ENCODE measurements at places on chromosomes 13 and 19. TPM values are rescaled to one million over a fixed set of nuclear protein-coding genes. Genes with fewer than 3 reads are reported as not detected.
A peak's percentile ranks its signal among the peaks of the same experiment; 100 is the strongest.

DNA sequence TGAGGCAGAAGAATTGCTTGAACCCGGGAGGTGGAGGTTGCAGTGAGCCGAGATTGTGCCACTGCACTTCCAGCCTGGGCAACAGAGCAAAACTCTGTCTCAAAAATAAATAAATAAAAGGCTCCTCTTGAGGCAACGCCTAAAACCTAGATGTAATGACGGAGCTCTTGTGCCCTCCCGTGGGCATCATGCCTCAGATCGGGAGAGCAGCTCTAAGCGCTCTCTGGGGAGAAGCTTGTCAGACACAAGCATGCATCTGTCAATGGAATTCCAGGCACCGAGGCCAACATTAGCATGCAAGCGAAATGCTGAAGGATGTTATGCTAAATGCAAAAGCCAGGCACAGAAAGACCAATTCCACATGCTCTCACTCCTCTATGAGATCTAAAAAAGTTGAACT, 45.6 kb upstream of the MRI1 start:
- no peak overlapping the region for H3K27ac ChIP-seq
- no peaks in the 10 kb centered on the region for H3K4me1 ChIP-seq
- no peaks in the 10 kb centered on the region for H3K36me3 ChIP-seq
- H3K4me3 ChIP-seq, result no peak overlapping the region

KHSRP gene
- total RNA-seq, result 250 TPM

- no peaks in the 10 kb centered on the region for H3K27me3 ChIP-seq
- no peaks in the 10 kb centered on the region for H3K36me3 ChIP-seq
- DNase-seq, result no peak
Observed at GRCh38 chr13:95360052-95360451, 58.8 kb upstream of the ABCC4 start.

GRCh38 chr13:39957868-39958677, 302.6 kb downstream of the COG6 start:
- no peak for DNase-seq
- H3K36me3 ChIP-seq, result no peaks in the 10 kb centered on the region
- peak overlapping the region; percentile 49 for H3K4me3 ChIP-seq
- peaks cover 37% of the 10 kb centered on the region for H3K4me1 ChIP-seq
- H3K27me3 ChIP-seq, result no peaks in the 10 kb centered on the region

ATP8B3 gene
- 22.5 TPM for total RNA-seq

GRCh38 chr19:50994129-50994528, 7.3 kb downstream of the KLK8 start:
- no peak for DNase-seq
- no peaks in the 10 kb centered on the region for H3K4me1 ChIP-seq
- H3K4me3 ChIP-seq, result no peak overlapping the region
- H3K36me3 ChIP-seq, result no peaks in the 10 kb centered on the region
- no peak overlapping the region for H3K27ac ChIP-seq

KCNC3 gene
- total RNA-seq, result 4.3 TPM

DNA sequence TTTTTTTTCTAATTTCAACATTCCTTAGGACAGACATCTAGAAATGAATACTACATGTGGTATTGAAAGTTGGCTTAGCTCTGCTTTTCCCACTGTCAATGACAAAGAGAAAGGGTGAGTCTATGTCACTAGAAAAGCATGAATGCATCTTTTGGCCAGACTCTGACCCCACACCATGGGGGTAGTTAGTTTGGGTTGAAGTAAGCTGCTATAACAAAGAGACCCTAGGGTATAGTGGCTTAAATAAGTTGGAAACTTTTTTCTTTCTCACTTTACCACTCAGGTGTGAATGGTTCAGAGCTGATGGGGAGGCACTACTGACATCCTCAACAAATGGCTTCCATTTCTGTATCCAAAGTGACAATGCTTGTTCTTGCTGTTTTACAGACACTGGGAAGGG, 161.5 kb downstream of the DLEU7 start:
- no peak overlapping the region for H3K4me3 ChIP-seq
- H3K36me3 ChIP-seq, result no peaks in the 10 kb centered on the region
- H3K4me1 ChIP-seq, result peaks cover 6% of the 10 kb centered on the region
- no peak overlapping the region for H3K27ac ChIP-seq

GRCh38 chr19:50897191-50897607, 14.0 kb downstream of the KLK4 start:
- H3K36me3 ChIP-seq, result no peaks in the 10 kb centered on the region
- no peak for DNase-seq
- no peaks in the 10 kb centered on the region for H3K4me1 ChIP-seq
- peaks cover 7% of the 10 kb centered on the region for H3K27me3 ChIP-seq

DNA sequence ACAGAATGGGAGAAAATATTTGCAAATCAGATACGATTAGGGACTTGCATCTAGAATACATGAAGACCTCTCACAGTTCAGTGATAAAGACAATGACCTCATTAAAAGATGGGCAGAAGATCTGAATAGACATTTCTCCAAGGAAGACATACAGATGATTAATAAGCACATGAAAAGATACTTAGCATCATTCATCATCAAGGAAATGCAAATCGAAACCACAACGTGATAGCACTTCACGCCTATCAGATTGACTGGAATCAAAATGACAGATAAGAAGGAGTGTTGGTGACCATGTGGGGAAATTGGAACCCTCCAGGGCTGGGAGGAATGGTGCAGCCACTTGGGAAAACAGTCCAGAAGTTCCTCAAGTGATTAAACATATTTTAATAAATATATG, 25.8 kb downstream of the CFAP97D2 start:
- no peak overlapping the region for H3K27ac ChIP-seq
- H3K27me3 ChIP-seq, result peaks cover 4% of the 10 kb centered on the region
- H3K4me1 ChIP-seq, result peaks cover 17% of the 10 kb centered on the region
- H3K4me3 ChIP-seq, result no peak overlapping the region
- DNase-seq, result no peak

DNA sequence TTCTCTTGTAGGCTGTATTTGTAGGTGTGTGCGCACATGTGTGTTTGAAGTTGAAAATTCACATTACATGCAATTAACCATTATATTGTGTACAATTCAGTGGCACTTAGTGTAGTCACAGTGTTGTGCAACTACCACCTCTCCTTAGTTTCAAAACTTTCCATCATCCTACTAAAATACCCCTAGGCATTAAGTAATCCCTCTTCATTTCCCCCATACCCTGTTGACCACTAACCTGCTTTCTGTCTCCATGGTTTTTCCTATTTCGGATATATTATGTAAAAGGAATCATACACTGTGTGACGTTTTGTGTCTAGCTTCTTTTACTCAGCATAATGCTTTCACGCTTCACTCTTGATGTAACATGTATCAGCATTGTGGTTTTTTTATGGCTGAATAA, 16.1 kb downstream of the LSM14A start:
- no peak overlapping the region for H3K4me3 ChIP-seq
- DNase-seq, result no peak
- H3K27ac ChIP-seq, result no peak overlapping the region
- H3K4me1 ChIP-seq, result peaks cover 42% of the 10 kb centered on the region
- H3K27me3 ChIP-seq, result no peaks in the 10 kb centered on the region

DNA sequence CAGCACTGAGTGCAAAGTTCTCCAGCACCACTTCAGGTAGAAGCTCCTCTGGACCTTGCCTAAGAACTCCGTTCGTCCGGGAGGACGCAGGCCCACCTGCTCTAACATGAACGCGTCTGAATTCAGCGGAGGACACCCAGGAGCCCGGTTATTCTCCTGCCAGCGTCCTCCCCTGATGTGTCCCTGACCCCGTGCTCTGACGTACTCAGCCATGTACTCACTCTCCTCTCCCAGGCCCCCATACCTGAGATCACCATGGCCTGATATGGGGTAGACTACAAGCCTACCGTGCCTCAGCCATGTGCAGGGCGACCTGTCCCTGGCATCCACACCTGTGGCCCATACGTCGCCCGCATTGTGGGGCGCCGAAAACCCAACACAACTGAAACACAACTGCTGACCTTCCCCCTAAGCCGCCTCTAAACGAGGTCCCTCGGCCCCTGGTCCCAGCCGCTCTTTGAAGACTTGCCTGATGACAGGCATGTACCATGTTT, 744 bp upstream of the ZNF584 start:
- peaks cover 12% of the 10 kb centered on the region for H3K36me3 ChIP-seq
- peak overlapping the region; percentile 89 for H3K27ac ChIP-seq
- DNase-seq, result no peak
- H3K4me1 ChIP-seq, result peaks cover 43% of the 10 kb centered on the region
- no peaks in the 10 kb centered on the region for H3K27me3 ChIP-seq

YJEFN3 gene
- 8.7 TPM for total RNA-seq

ZNF534 gene
- total RNA-seq, result not detected

DNA sequence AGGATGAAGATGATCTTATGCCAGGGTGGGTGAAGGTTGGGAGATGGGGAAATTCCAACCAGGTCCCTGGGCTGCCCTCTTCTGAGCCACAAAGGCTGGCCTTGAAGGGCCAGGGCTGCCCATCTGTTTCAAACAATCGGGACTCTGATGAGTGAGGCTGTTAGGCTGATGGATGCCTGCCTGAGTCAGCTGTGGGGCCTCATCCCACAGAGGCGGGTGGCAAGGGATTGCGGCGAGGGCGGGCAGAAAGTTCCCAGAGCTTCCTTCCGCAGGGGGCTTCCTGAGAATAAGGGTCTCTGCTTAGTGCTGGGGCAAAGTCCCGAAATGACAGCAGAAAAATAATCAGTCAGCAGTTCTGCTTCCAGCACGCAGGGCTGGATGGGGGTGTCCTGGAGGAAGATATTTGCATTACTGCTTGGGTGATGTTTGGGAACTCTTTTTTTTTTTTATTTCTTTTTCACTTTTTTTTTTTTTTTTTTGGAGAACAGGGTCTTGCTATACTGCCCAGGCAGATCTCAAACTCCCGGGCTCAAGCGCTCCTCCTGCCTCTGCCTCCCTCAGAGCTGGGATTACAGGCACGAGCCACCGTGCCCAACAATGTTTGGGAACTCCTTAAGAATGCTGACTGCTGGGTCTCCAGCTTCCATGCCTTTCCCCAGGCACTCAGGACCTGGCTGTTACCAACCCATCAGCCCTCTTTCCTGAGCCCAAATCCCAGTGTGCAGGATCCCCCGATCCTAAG, 14.1 kb downstream of the SH3GL1 start:
- peaks cover 31% of the 10 kb centered on the region for H3K36me3 ChIP-seq
- no peak overlapping the region for H3K4me3 ChIP-seq
- no peak for DNase-seq
- H3K27me3 ChIP-seq, result no peaks in the 10 kb centered on the region
- peaks cover 32% of the 10 kb centered on the region for H3K4me1 ChIP-seq

RFPL4AL1 gene
- not detected for total RNA-seq

DNA sequence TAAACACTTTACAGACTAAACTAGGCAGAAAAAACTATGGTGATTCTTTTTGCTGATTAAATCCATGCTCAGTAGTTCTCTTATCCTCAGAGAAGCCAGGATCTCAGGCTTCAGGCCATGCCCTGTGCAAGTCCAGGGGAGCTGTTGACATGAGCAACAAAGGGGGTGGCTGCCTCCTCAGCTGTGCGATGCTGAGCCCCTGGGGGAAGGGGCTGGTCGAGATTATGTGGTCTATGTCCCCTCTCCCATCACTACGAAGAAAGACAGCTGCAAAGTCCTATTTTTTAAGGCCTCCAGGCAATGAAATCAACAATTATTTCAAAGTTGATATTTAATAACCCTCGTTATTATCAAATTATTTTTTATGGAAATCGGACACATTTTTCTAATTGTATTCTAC, 37.0 kb downstream of the IRS2 start:
- H3K4me1 ChIP-seq, result peaks cover 2% of the 10 kb centered on the region

WDFY2 gene
- 14.1 TPM for total RNA-seq

DNA sequence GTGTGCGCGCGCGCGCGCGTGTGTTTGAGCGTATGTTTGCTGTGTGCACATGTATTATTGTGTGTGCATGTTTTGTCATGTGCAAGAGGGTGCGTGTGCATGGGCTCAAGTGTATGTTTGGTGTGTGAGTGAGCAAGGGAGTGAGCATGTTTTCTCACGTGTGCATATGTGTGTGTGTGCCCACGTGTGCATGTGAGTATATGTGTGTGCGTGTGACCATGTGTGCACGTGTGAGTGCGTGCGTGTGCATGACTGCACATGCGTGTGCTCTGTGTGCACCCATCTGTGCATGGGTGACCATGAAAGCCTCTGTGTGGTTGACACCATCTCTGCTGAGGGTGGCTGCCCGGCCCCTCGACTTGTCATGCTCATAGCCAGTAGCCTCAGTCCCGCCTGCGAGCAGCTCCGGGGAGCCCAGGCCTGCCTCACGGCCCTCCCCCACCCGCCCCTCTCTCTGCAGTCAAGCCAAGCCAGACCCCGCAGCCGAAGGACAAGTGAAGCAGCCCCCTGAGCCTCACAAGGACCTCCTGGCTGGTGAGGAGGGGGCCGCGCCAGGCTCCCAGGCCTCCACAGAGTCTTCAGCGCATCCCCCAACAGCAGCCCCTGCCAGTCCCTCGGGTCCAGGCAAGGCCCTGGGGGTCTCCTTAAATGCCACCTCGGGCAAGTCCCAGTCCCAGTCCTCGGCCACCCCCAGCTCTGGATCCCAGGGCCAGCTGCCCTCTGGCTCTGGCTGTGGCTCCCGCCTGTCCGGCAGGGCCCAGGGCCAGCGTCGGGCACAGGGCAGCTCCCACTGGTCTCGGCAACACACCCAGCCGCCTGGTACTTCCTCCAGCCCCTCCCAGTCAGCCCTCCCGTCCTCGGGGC, 6.0 kb downstream of the REEP6 start:
- H3K36me3 ChIP-seq, result no peaks in the 10 kb centered on the region
- H3K27me3 ChIP-seq, result peaks cover 7% of the 10 kb centered on the region

DNA sequence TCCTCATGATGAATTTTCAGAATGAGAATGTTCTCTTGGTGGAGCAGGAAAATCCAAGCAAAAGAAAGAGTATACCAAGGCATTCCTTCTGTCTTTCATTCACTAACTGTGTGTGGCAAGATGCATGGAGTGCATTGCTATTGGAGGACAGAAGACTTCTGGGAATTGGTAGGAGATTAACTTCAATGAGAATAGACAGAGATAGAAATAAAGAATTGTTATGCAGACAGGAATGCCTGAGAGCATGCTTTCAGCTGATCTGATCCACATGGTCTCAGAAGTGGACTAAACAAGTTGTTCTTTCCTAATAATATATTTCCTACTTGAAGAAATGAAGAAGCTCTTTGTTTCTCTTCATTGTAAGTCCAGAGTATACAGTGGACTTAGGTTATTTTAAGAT, 303.6 kb downstream of the MYO16 start:
- H3K27me3 ChIP-seq, result peaks cover 9% of the 10 kb centered on the region
- no peak for DNase-seq
- no peak overlapping the region for H3K27ac ChIP-seq

PRODH2 gene
- not detected for total RNA-seq

GRCh38 chr13:30148786-30149185, 158.6 kb downstream of the KATNAL1 start:
- no peaks in the 10 kb centered on the region for H3K27me3 ChIP-seq
- peaks cover 23% of the 10 kb centered on the region for H3K36me3 ChIP-seq
- H3K27ac ChIP-seq, result peak overlapping the region; percentile 96
- peaks cover 88% of the 10 kb centered on the region for H3K4me1 ChIP-seq
- no peak for DNase-seq

DNA sequence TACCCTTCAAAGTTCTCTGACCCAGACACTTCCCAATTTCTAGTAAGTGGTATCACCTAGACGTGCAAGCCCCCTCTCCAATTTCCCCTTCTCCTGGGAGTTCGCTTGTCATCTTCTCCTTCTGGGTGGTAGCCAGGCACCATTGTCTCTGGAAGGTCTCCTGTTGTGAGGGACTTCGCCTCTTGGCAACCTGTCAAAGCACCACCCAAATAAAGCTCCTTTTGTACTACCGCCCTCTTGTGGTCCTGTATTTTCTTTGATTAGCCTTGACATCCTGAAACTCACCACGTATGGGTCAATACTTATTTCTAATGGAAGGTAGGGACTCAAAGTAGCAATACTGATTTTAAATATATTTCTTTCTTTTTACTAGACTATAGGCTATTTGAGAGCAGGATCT, 8.2 kb downstream of the GPC5 start:
- H3K27me3 ChIP-seq, result peaks cover 41% of the 10 kb centered on the region
- H3K4me1 ChIP-seq, result no peaks in the 10 kb centered on the region
- DNase-seq, result no peak
- H3K27ac ChIP-seq, result no peak overlapping the region
- H3K4me3 ChIP-seq, result no peak overlapping the region
